ENCODE measurements at places on chromosomes 11 and 22. TPM values are rescaled to one million over a fixed set of nuclear protein-coding genes. Genes with fewer than 3 reads are reported as not detected.

Gene SCT
- polyA plus RNA-seq: not detected

Gene OR52M1
- not detected for polyA plus RNA-seq

Gene C22orf31
- not detected for polyA plus RNA-seq

Gene SUSD2
- 0.36 TPM for polyA plus RNA-seq

Gene PRG3
- not detected for polyA plus RNA-seq

Gene HEPACAM
- not detected for polyA plus RNA-seq

Gene MISFA
- polyA plus RNA-seq: 3.0 TPM

Gene BATF2
- polyA plus RNA-seq: not detected

Gene KRTAP5-8
- not detected for polyA plus RNA-seq

Gene OR4A16
- not detected for polyA plus RNA-seq

Gene HEPHL1
- not detected for polyA plus RNA-seq

Gene ANGPTL5
- polyA plus RNA-seq: not detected

Gene C11orf21
- not detected for polyA plus RNA-seq

Gene PAMR1
- 0.48 TPM for polyA plus RNA-seq

Gene CRYBA4
- not detected for polyA plus RNA-seq

Gene SCGB2A2
- polyA plus RNA-seq: not detected

Gene HBG1
- not detected for polyA plus RNA-seq

Gene SLC7A4
- not detected for polyA plus RNA-seq

Gene MPPED2
- 99.7 TPM for polyA plus RNA-seq

Gene OR10D3
- not detected for polyA plus RNA-seq

Gene DERL3
- polyA plus RNA-seq: 0.84 TPM

Gene VSIG2
- not detected for polyA plus RNA-seq

Gene SCGB1C1
- polyA plus RNA-seq: not detected

Gene ACR
- not detected for polyA plus RNA-seq

Gene LRRC74B
- not detected for polyA plus RNA-seq

Gene CRACR2B
- 1.2 TPM for polyA plus RNA-seq

Gene CKAP5
- polyA plus RNA-seq: 90.3 TPM

Gene TSPAN32
- not detected for polyA plus RNA-seq

Gene TMEM45B
- not detected for polyA plus RNA-seq

Gene MS4A6E
- not detected for polyA plus RNA-seq

Gene AIFM3
- polyA plus RNA-seq: 1.1 TPM

Gene CFAP68
- 22.0 TPM for polyA plus RNA-seq

Gene ZBTB3
- 20.9 TPM for polyA plus RNA-seq

Gene NCAPD3
- 11.9 TPM for polyA plus RNA-seq

Gene OLFML1
- not detected for polyA plus RNA-seq

Gene P2RX6
- polyA plus RNA-seq: 0.17 TPM

Gene CARD18
- polyA plus RNA-seq: not detected

Gene TMEM134
- polyA plus RNA-seq: 50.3 TPM

Gene NCAM1
- polyA plus RNA-seq: 158 TPM

Gene CARNS1
- polyA plus RNA-seq: not detected

Data from neural cell (in vitro differentiated cells).